ENCODE measurements at places on chromosomes 5 and 9. TPM values are rescaled to one million over a fixed set of nuclear protein-coding genes. Genes with fewer than 3 reads are reported as not detected.
A peak's percentile ranks its signal among the peaks of the same experiment; 100 is the strongest.

PPP2R2B gene
- total RNA-seq, result 0.12 TPM

ENHO gene
- 0.23 TPM for total RNA-seq

CSF1R gene
- 9.8 TPM for total RNA-seq

MYOZ3 gene
- 2.0 TPM for total RNA-seq

CD72 gene
- 0.95 TPM for total RNA-seq

NCS1 gene
- 40.8 TPM for total RNA-seq

PRSS3 gene
- not detected for total RNA-seq

SLC28A3 gene
- total RNA-seq, result 3.7 TPM

HTR4 gene
- 0.08 TPM for total RNA-seq

LCN6 gene
- 3.5 TPM for total RNA-seq

CCDC180 gene
- total RNA-seq, result 5.5 TPM

- no peak for DNase-seq
- H3K4me1 ChIP-seq, result no peaks in the 10 kb centered on the region
- H3K27me3 ChIP-seq, result no peaks in the 10 kb centered on the region
- H3K27ac ChIP-seq, result no peak overlapping the region
- H3K4me3 ChIP-seq, result no peak overlapping the region
These were observed 117.5 kb downstream of the COL5A1 start for GRCh38 chr9:134758949-134759607.

DNA sequence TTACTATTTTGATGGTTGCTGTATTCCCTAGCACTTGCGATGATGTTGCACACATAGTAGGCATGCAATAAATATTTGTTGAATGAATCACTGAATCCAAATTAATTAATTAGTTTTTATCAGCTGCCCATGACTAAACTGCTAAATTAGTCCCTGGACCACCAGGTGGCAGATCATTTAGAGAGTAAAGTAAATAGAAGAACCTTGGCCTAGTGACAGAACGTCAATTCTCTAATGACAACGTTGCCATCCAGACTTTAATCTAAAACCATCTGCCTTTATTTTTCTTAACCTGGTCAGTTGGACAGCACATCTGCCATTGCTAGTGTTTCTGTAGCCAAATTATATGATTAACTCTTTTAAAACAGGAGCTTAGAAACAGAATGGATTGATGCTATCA is 457.5 kb downstream of the KIF4B start:
- DNase-seq, result no peak
- no peak overlapping the region for H3K27ac ChIP-seq
- no peaks in the 10 kb centered on the region for H3K36me3 ChIP-seq
- no peaks in the 10 kb centered on the region for H3K4me1 ChIP-seq
- no peaks in the 10 kb centered on the region for H3K27me3 ChIP-seq
- H3K4me3 ChIP-seq, result no peak overlapping the region

GRCh38 chr5:126811515-126812198 is 34.7 kb downstream of the LMNB1 start:
- H3K27ac ChIP-seq, result no peak overlapping the region
- H3K4me1 ChIP-seq, result no peaks in the 10 kb centered on the region
- no peaks in the 10 kb centered on the region for H3K36me3 ChIP-seq
- H3K4me3 ChIP-seq, result no peak overlapping the region

- no peaks in the 10 kb centered on the region for H3K36me3 ChIP-seq
- no peak overlapping the region for H3K4me3 ChIP-seq
- H3K4me1 ChIP-seq, result peaks cover 52% of the 10 kb centered on the region
- no peak for DNase-seq
- H3K27me3 ChIP-seq, result no peaks in the 10 kb centered on the region
- H3K27ac ChIP-seq, result peak overlapping the region; percentile 75
These were observed 25.6 kb downstream of the NEK6 start for GRCh38 chr9:124283228-124283814.

DNA sequence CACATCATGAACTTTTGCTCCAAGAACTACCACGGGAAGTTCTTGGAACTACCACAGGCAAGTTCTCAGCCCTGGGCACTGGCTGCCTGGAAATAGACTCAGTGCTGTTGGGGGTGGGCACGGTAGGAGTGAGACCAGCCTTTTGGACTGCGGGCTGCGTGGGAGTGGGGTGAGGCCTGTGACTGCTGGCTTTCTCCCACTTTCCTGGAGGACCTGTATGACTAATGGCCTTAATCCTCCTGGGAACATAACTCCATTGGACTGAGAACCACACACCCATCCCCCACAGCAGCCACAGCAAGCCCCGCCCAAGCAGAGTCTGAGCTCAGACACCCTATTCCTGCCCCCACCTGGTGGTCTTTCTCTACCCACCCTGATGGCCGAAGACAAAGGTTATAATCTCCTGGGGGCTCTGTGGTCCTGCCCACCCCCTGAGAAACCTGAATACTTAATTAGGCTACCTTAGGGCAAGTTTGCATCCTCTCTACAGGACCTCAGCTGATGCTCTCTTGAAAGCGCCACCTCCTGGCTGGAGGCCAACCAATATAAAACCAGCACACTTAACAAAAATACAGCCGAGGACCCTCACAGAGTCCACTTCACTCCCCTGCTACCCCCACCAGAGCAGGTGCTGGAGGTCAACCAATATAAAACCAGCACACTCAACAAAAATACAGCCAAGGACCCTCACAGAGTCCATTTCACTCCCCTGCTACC is 112.6 kb downstream of the CACNA1B start:
- H3K36me3 ChIP-seq, result no peaks in the 10 kb centered on the region
- DNase-seq, result no peak
- H3K27me3 ChIP-seq, result no peaks in the 10 kb centered on the region
- H3K4me1 ChIP-seq, result no peaks in the 10 kb centered on the region
- no peak overlapping the region for H3K27ac ChIP-seq
- H3K4me3 ChIP-seq, result no peak overlapping the region

DNA sequence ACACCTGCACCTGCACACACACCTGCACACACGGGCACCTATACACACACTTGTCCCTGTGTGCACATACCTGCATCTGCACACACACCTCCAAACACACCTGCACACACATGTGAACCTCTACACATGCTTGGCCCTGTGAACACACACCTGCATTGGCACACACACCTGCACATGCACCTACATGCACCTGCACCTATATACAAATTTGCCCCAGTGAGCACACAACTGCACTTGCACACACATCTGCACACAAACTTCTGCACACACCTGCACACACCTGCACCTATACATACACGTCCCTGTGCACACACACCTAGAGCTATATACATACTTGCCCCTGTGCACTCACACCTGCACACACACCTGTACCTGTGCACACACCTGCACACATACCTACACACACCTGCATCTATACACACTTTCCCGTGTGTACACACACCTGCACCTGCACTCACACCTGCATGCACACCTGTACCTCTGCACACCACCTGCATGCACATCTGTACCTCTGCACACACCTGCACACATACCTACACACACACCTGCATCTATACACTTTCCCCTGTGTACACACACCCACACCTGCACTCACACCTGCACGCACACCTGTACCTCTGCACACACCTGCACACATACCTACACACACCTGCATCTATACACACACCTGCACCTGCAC is 21.5 kb upstream of the LPCAT1 start:
- no peaks in the 10 kb centered on the region for H3K36me3 ChIP-seq
- no peaks in the 10 kb centered on the region for H3K4me1 ChIP-seq
- no peaks in the 10 kb centered on the region for H3K27me3 ChIP-seq
- no peak overlapping the region for H3K4me3 ChIP-seq
- H3K27ac ChIP-seq, result no peak overlapping the region
- no peak for DNase-seq

- no peak overlapping the region for H3K27ac ChIP-seq
- no peak overlapping the region for H3K4me3 ChIP-seq
- H3K4me1 ChIP-seq, result no peaks in the 10 kb centered on the region
- no peaks in the 10 kb centered on the region for H3K27me3 ChIP-seq
These were observed 64.2 kb downstream of the SLC44A1 start for GRCh38 chr9:105308461-105309341.

GRCh38 chr9:93659044-93659836 is 82.9 kb downstream of the PHF2 start:
- H3K27me3 ChIP-seq, result no peaks in the 10 kb centered on the region
- H3K4me1 ChIP-seq, result no peaks in the 10 kb centered on the region

GRCh38 chr9:112041536-112042243 is 133.4 kb downstream of the SUSD1 start:
- H3K4me1 ChIP-seq, result no peaks in the 10 kb centered on the region
- H3K27me3 ChIP-seq, result no peaks in the 10 kb centered on the region
- no peak for DNase-seq
- H3K27ac ChIP-seq, result no peak overlapping the region
- no peaks in the 10 kb centered on the region for H3K36me3 ChIP-seq

- no peak overlapping the region for H3K4me3 ChIP-seq
- no peak overlapping the region for H3K27ac ChIP-seq
- H3K27me3 ChIP-seq, result no peaks in the 10 kb centered on the region
- no peaks in the 10 kb centered on the region for H3K36me3 ChIP-seq
- DNase-seq, result no peak
These were observed 20.4 kb downstream of the TENT4A start for GRCh38 chr5:6733411-6734242.

DNA sequence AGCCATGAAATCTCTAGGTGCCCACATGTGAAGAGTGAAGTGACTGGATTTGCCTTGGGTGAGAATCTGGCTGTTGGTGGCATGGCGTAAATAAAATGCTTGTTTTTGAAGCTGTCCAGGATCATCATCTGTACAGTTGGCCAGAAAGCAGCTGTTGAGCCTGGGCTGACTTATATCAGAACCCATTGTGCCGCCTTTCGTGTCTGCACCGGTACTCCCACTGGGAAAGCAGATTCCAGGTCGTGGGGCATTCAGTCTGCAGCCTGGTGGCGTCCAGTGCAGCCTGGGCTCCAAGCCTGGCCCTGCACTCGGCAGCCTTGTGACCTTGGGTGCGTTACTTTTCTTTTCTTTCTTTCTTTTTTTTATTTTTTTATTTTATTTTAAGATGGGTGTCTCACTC is 27.8 kb downstream of the PRRC2B start:
- H3K4me1 ChIP-seq, result peaks cover 52% of the 10 kb centered on the region
- peak overlapping the region; percentile 44 for H3K27ac ChIP-seq
- no peak overlapping the region for H3K4me3 ChIP-seq
- no peaks in the 10 kb centered on the region for H3K27me3 ChIP-seq
- peak; percentile 37 for DNase-seq
- H3K36me3 ChIP-seq, result no peaks in the 10 kb centered on the region

GRCh38 chr5:173334808-173335207 is 6.6 kb upstream of the STC2 start:
- no peaks in the 10 kb centered on the region for H3K36me3 ChIP-seq
- no peaks in the 10 kb centered on the region for H3K27me3 ChIP-seq
- H3K4me3 ChIP-seq, result no peak overlapping the region
- no peak for DNase-seq
- H3K4me1 ChIP-seq, result no peaks in the 10 kb centered on the region

- no peak overlapping the region for H3K4me3 ChIP-seq
- no peaks in the 10 kb centered on the region for H3K4me1 ChIP-seq
- no peak overlapping the region for H3K27ac ChIP-seq
These were observed 27.1 kb upstream of the F2R start for GRCh38 chr5:76688836-76689235.

DNA sequence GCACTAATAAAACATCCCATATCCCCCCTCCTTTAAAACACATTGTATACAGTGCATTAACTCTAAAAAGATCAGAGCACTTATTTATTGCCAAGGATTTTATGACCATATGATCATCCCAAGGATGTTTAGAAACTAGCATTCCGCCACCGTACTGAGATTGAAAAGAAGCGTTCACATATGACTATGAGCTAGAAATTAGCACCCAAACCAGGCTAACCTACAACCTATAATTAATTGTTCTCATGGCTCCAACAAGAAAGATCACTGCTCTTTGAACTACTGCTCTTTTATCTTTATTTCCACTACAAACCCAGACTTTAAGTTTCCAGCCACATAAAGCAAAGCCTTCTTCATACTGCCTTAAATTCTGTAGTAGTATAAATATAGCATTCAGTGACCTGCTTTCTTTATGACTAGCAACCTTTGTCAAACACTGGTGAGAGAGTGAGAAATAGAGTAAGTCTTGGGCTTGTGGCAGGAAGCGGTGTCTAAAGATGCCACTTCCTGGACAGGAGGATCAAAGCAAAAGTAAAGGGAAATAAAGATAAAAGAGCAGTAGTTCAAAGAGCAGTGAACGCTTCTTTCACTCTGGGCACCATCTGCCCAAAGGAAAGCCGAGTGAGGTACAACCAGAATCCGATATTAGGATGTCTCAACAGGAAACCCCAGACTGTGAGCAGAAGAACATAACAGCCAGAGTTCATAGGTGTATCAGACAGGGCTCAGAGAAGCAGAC is 151.1 kb upstream of the ERCC6L2 start:
- H3K4me3 ChIP-seq, result no peak overlapping the region
- no peaks in the 10 kb centered on the region for H3K27me3 ChIP-seq
- no peaks in the 10 kb centered on the region for H3K36me3 ChIP-seq
- no peak for DNase-seq
- H3K27ac ChIP-seq, result no peak overlapping the region

GRCh38 chr5:66769839-66770617 is 173.8 kb downstream of the MAST4 start:
- DNase-seq, result peak; percentile 26
- no peak overlapping the region for H3K4me3 ChIP-seq
- H3K4me1 ChIP-seq, result no peaks in the 10 kb centered on the region
- H3K36me3 ChIP-seq, result no peaks in the 10 kb centered on the region

- DNase-seq, result no peak
- H3K4me3 ChIP-seq, result no peak overlapping the region
- peaks cover 3% of the 10 kb centered on the region for H3K4me1 ChIP-seq
- no peaks in the 10 kb centered on the region for H3K27me3 ChIP-seq
These were observed 3.1 kb upstream of the EEIG1 start for GRCh38 chr9:127983847-127984289.

- no peak overlapping the region for H3K4me3 ChIP-seq
- H3K27me3 ChIP-seq, result no peaks in the 10 kb centered on the region
- H3K27ac ChIP-seq, result no peak overlapping the region
- no peak for DNase-seq
These were observed 167.0 kb upstream of the FBXL17 start for GRCh38 chr5:108548684-108549596.

- peak overlapping the region; percentile 96 for H3K4me3 ChIP-seq
- peak; percentile 40 for DNase-seq
- H3K4me1 ChIP-seq, result peaks cover 4% of the 10 kb centered on the region
- no peak overlapping the region for H3K27ac ChIP-seq
These were observed 916 bp downstream of the TOR1A start for GRCh38 chr9:129822898-129823541.

GRCh38 chr5:19866090-19866450 is 121.9 kb downstream of the CDH18 start:
- H3K27me3 ChIP-seq, result no peaks in the 10 kb centered on the region
- no peak overlapping the region for H3K4me3 ChIP-seq
- no peaks in the 10 kb centered on the region for H3K36me3 ChIP-seq
- H3K4me1 ChIP-seq, result no peaks in the 10 kb centered on the region
- H3K27ac ChIP-seq, result no peak overlapping the region
- no peak for DNase-seq

DNA sequence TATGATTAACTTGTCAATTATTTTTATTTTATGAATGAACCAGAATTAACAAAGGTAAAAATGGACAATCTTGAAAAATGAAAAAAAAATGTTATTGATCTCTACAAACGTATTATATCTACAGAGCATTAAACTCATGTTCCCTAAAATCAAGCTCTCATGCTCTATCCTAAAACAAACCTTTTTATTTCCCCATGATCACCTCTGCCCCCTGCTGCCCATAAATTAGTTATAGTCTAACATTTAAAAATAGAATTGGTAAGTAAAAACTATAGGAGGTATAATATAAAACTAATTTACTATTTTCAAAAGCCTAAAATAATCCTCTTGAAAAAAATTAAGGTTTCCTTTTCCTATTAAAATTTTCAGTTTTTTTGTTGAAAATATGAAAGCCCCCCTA is 168.0 kb upstream of the POU5F2 start:
- H3K27me3 ChIP-seq, result no peaks in the 10 kb centered on the region
- H3K27ac ChIP-seq, result no peak overlapping the region
- H3K4me3 ChIP-seq, result no peak overlapping the region
- no peak for DNase-seq
- no peaks in the 10 kb centered on the region for H3K4me1 ChIP-seq
